NCI-H524 (cell line): ENCODE measurements at places on chromosomes 6 and 20.

GRCh38 chr20:19807946-19808330 is 49.9 kb downstream of the RIN2 start:
- no peak for DNase-seq

GRCh38 chr6:13834790-13835189 is 20.4 kb upstream of the MCUR1 start:
- DNase-seq, result no peak

DNA sequence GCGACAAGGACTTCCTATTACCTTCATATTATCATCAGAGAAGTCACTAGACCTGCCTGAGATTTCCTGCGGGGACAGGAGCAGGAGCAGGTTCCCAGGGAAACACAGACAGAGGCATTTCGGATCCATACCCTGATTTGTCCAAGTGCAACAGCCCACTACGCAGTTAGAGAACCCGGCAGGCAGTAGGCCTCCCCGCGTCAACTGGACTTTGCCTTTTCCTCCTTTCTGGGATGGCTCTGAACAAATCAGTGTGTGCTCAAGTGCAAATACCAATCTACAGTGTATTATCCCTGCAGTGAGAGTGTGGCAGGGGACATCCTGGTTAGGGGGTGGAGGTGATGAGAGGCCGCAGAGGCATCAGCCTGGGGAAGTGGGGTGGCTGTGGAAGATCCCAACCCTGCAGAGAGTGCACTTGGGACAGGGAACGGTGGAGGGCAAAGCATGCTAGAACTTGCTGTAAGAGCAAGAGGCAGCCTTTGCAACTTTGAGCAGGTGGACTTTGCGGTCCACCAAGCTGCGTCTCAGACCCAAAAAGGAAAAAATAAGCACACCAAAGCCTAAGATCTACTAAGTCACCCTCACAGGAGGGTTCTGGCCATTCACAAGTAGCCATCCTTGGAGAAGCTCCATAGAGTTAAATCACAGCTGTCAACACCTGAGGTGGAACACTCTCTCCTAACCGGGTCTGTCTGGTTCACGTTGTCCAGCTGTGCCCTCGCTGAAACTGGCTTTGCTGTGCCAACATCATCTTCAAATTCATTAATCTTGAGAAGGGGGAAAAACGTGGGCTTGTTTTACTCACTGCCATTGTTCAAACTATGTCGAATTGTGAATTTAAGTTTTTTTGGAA is 159.1 kb downstream of the ZDHHC14 start:
- DNase-seq, result no peak

- DNase-seq, result no peak
Measured at GRCh38 chr6:11702500-11703130, 76.0 kb downstream of the ADTRP start.

DNA sequence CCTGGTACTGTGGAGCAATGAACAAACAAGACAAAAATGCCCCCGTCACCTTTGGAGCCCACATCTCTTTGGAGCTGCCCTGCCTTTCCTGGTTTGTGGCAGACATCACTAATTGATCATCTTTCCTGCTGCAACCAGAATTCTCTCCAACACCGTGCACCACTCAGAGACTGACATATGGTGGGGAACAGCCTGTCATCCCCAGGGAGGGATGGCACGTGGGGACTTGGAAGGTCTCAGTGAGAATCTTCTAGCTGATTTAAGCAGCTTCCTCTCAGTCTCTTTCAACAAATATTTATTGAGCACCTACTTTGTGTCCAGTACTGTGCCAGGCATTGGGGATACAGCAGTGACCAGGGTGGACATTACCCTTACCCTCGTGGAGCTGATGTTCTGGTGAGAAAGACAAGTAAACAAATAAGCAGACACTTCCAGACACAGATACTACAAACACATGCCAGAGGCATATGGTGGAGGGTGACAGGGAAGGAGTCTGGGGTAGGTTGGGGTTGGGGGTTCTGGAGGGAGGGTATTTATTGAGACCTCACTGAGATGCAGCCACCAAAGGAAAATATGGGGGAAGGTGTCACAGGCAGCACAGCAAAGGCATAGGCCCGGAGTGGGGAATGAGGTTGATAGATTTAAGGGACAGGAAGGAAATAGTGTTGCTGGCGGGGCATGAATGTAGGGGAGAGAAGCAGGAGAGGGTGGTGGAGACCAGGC is 82.3 kb downstream of the CEBPB start:
- peak; percentile 70 for DNase-seq

DNA sequence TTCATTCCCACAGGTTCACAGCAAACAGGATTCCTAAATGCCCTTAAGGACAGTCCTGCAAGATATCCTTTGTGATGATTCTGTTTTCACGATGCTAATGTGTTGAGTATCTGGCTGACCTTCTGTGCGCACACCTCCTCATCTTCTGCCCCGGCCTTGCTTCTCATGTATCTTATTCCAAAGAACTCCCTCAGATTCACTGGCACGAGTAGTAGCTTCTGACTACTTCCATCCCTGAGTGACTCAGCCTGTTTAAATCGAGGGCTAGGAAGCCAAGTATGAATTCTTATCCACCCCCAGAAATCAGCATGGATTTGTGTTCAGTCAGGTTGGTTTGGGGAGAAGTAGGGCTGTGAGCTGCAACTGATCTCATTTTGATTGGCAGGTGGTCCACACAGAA is 190.2 kb upstream of the SNX9 start:
- no peak for DNase-seq

DNA sequence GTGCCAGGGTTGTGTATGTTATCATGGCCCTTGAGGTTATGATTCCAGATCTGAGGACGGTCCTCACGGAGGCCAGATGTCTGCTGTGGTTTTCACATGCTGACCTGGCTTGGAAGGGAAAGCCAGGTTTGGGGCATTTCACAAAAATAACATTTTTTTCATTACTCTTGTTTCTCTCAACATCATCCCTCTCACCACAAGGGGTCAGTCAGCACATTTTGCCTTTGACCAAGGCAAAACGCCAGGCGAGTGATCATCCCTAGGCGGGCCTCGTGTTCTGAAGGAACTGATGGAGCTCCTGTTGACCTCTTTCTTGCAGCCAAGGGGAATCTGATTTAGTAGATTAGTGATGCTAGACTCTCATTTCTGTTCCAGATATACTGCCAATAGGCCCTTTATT is 133.5 kb downstream of the TBC1D7 start:
- no peak for DNase-seq

DNA sequence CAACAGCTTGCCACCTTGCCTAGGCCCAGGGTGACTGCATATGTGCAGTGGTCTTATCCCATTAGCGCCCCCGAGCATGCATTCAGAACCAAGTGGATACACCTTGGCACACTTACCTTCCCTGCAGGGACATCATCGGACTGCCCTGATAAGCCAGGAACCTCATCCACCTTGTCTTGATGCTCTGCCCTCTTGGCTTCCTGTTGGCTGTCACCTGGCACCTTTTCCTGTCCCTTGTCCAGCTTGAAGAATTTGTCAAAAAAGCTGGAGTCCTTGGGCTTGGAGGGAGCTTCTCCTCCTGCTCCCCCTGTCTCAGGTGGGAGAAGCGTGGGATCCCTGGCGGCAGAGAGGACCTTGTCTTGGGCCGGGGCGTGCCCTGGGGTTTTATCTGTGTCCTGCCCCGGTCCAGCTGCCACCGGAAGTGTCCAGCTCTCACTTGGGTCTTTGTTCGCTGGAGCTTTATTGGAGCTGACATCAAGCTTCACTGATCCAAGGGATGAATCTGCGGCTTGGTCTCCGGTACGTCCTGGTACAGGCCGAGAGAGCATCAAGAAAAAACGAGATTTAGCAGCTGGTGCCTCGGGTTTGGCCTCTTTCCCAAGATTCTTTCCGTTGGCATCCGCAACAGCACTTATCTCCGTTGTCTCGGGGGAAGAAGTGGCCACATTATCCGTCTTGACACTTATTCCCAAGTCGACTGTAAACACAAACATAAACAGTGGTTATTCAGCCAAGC is 42.0 kb downstream of the BCAS1 start:
- no peak for DNase-seq

GRCh38 chr6:46684771-46685170 is 2.9 kb upstream of the TDRD6 start:
- DNase-seq, result no peak

DNA sequence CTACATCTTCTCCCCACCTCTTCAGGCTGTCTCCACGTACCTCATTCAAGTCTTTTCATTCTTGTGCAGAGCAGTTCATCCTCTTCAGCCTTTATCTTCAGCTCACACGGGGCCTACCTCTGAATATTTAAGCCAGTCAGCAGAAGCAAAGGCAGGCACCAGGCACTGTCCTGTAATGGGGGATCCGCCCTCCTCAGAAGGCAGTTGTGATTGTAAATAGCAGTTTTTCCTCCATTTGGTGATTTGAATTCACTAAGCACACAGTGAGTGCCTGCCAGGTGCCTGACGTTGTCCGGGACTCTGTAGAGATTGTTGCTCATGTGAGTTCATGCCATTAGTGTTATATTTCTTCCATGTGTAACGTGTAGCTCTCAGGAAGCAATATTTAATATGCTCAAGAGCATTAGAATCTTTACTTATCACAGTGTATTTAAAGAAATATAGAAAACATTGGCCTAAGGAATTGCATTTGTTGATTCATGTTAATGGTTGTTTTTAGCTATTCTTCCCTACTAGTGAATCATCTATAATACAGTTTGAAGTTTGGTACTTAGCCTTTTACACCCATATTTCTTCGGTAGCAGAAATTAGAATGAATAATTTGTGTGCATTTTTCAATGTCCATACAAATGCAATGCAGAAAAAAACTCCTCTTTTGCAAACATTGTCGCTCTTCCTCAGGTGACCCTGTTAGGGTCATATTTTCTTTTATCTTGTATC is 17.9 kb downstream of the BPHL start:
- DNase-seq, result no peak

DNA sequence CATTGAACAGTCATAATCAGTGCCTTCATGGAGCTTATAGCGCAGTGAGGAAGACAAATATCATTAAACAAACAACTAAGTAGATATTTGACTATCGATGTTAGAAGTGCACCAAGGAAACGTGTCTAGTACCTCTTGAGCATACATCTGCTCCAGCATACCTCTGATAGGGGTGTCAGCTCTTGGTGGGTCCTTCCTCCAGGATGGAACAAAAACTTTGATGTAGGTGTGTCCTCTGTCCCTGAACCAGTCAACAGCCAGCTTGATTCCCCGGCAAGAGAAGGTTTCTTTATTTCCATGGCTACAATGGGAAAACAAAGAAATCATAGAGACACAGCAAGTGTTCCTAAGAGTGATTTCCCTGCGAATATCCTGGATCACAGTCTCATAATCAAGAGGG is 23.1 kb downstream of the ZC3H12D start:
- DNase-seq, result no peak

DNA sequence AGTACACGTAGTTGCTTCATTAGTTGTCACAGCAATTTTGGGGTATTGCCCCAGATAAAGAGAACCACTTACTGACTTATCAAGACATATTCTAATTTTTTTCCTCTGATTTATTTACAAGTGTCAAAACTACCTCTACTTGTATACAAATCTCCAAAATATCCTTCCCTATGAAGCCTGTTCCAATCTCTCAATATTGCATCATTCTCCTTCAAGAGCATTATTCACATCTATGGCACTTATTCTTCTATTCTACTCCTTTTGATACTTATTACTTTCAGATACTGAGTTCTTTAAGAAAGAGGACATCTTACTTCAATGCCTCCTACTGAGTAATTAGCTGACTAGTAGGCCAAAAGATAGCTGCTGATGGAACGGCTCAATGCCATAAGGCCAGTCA is 105.2 kb downstream of the SMLR1 start:
- DNase-seq, result no peak

DNA sequence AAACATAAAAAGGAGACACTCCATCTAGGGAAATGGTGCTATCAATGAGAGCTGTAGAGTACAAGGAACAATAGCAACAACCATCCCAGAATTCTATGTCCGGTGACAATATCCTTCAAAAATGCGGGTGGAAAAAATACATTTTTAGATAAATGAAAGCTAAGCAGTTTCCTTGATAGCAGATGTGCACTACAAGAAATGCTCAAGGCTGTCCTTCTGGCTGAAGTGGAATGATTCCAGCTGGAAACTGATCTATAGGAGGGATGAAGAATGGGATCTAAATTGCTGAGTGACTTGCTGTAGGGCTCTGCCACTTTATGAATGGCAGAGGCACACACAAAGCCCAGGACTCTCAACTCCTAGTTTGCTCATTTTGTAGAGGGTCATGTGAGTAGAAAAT is 763.1 kb downstream of the C6orf118 start:
- no peak for DNase-seq

- no peak for DNase-seq
Measured at GRCh38 chr6:123171341-123172115, 175.5 kb downstream of the CLVS2 start.

DNA sequence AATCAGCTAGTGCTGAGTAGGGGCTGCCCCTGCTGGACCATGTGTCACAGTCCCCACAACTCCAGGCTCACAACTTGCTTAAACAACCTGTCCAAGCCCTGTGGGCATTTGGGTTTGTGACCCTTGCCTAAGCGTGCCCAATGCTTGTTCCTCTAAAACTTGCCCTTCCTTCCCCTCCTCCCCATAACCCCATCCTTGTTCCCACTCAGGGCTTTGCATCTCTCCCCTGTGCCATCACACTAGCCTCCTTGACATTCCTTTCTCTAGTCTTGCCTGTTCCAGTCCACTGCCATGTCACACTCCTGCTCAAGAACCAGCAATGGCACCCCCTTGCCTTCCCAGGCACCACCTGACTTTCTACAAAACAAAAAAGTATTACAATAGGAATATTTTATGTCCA is 2.3 kb upstream of the DLGAP4 start:
- no peak for DNase-seq

GRCh38 chr20:56875052-56875659 is 246.1 kb downstream of the TFAP2C start:
- no peak for DNase-seq

DNA sequence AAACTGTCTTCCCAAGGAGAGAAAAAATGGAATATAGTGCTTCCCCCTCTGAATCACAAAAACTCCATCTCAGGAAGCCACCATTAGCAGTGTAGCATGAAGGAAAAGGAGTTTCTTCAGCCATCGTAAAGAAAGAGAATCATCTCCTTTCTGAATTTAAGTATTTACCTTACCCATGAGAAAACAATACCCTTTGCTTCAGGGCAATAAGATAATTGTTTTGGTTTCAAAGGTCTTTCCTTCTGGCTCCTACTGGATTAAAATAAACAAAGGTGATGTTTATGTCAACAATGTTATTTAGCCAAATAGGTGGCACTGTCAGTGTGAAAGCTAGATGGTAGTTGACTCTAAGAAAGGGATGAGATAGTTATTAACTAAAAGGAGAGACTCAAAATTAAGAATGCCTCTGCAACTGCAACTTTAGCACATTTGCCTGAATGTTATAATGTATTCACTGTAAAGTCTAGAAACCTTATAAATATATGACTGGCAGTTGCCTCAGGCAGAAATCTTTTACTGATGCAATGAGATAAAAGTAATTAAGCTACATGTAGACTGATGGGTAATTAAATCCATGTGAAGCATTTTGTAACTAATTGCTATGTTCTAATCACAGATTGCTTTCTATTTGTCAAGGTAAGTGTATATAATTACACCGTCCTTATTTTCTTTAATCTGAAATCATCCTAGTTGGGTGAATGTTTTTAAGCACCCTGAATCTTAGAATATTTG is 399.0 kb downstream of the CDKAL1 start:
- no peak for DNase-seq
